ENCODE measurements at places on chromosomes 11 and 22. TPM values are rescaled to one million over a fixed set of nuclear protein-coding genes. Genes with fewer than 3 reads are reported as not detected.

GRCh38 chr11:95536047-95536690 lies 253.4 kb downstream of the FAM76B start:
- H3K4me3 ChIP-seq, result no peak overlapping the region
- H3K27ac ChIP-seq, result no peak overlapping the region
- H3K27me3 ChIP-seq, result no peaks in the 10 kb centered on the region

DNA sequence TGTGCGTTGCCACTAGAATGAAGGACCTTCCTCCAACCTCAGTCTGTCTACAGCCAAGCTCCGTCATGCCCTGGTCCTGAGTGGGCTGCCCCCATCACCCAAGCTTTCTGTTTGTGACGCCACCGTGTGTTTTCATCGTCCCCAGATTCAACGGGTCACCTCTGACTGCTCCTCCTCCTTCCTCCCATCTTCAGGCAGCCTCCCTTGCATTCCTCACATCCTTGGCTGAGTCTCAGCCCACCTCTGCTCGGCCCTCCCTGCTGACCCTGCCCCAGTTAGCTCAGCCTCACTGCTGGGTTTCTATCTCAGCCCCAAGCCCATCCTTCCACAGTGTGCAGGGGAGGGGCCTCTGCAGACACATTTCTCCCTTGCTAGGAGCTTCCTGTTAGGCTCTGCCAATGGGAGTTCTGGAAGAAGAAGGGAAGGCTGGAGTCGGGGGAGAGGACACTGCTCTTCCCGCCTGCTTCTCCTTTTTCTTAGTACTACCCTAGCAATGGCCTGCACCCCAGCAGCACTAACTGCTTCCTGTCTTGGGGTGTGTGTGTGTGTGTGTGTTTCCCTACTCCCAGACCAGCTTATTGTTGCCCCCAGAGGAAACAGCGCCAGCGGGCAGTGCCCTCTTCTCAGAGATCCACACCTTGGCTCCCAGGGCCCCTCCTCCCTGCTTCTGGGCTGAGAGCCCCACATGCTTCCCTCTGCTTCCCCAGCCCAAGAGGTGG lies 5.2 kb downstream of the IFT27 start:
- H3K27me3 ChIP-seq, result no peaks in the 10 kb centered on the region
- H3K4me3 ChIP-seq, result no peak overlapping the region
- peak; percentile 54 for DNase-seq
- no peak overlapping the region for H3K27ac ChIP-seq

- DNase-seq, result no peak
- H3K4me1 ChIP-seq, result no peaks in the 10 kb centered on the region
- peaks cover 34% of the 10 kb centered on the region for H3K27me3 ChIP-seq
- no peaks in the 10 kb centered on the region for H3K36me3 ChIP-seq
- H3K4me3 ChIP-seq, result no peak within 1 kb of the TSS
Measured at GRCh38 chr22:50545522-50546325, at the start of gene KLHDC7B. KLHDC7B (plus strand) TSS chr22:50545899; CDS start chr22:50546244, 345 bp downstream.

TMEM86A gene
- total RNA-seq, result 0.87 TPM

GRAP2 gene
- total RNA-seq, result not detected
